Endothelial cell (in vitro differentiated cells): ENCODE measurements at places on chromosomes 6 and 20.

DNA sequence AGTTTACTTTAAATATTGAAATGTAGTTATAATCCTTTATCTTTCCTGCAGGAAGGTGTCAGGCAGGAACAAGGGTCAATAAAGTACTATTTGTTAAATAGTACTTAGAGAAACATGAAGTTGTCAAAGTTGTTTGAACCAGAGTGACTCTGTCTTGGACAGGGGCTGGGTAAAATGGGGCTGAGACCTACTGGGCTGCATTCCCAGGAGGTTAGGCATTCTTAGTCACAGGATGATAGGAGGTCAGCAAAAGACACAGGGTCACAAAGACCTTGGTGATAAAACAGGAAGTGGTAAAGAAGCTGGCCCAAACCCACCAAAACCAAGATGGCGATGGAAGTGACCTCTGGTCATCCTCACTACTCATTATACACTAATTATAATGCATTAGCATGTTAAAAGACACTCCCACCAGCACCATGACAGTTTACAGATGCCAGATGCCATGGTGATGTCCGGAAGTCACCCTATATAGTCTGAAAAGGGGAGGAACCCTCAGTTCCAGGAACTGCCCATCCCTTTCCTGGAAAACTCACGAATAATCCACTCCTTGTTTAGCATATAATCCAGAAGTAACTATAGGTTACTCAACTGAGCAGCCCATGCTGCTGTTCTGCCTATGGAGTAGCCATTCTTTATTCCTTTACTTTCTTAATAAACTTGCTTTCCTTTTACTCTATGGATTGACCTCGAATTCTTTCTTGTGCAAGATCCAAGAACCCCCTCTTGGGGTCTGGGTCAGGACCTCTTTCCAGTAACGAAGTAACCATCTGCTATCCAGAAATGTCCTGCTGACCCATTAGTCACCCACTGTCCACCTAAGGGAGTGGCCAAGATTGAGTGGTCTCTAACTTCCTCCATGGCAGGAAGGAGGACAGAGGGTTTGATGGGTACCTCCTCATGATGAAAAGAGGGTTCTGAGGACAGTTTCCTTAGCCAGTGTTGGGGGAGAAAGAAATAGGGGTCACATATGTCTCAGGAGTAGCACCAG is 19.6 kb downstream of the SLC22A2 start:
- DNase-seq: no peak

DNA sequence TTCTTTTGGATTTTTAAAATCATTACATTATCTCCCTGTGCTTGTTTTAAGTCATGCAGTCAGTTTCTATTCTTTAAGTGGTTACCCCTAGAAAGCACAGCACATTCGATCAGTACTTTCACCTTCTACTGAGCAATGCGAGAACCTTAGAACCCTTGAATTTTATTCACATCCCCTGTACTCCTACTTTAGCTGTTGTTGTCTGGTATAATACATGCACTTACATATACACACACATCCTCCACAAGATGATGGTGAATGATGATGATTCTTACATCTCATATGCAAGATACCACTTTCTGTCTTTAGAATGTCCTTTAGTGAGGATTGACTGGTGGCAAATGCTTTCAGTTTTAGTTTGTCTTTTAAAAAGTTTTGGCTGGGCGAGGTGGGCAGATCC is 5.7 kb downstream of the CDC40 start:
- DNase-seq: no peak

- no peak for DNase-seq
Measured at GRCh38 chr6:136014454-136015437, 163.2 kb downstream of the PDE7B start.

DNA sequence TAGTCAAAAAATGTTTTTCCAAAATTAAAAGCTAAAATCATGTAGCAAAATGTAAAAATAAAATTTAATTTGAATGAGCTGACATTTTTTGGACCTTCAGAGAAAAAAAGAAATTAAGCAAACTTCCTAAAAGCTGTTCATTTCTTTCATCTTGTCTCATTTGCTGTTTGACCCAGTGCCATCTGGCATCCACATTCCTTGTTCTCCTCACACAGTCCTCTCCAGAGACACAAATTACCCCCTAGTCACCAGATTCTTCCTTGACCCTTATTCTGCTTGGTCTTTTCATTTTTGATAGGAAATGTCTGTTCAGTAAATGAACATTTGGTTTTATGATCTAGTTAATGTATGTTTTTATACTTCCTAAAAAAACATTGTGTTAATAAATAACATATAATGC is 55.2 kb downstream of the HDDC2 start:
- no peak for DNase-seq

- DNase-seq: no peak
Measured at GRCh38 chr6:4743062-4743461, 33.1 kb upstream of the CDYL start.

DNA sequence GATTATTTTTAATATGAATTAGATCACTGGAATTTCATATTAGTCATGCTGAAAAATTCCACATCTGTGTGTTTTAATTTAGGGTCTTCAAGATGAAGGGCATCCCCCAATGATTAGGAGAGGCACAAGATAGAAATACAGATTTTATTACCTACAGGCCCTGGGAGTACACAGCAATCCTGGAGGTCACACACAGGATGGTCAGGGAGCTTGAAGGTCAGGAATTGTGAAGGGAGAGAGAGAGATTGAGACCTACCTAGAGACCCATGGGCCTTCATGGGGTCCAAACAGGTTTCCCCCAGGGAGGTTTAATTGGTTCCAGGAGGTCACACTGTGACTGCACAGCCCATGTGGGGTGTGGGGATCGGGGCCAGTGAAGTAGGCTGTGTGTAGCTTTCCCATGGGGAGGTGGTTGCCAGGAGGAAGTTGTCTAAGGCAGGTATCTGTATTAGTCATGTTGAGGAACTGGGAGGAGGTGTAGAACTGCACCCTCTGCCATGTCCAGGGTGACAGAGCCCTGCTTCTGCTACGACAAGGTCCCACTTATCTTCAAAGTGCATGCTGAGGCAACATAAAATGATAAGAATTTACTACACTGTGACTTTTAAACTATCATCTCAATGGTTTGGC is 18.3 kb downstream of the SNX9 start:
- no peak for DNase-seq

DNA sequence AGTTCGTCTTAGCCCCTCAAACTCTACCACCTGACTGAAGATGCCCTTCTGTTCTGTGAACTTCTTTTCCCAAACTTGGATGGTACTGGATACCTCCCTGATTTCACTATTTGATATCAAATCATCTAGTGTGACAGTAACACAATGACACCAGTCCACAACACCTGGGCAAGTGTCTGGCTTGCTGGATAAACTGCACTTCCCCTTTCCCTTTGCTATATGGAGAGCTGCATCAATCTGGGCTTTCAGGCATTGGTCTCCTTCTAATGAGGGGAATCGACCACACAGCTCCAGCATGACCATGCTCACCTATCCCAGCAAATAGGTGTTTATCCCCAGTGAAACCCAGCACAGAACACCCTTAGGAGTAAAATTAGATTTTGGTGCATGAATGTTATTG is 3.1 kb downstream of the F13A1 start:
- DNase-seq: no peak

DNA sequence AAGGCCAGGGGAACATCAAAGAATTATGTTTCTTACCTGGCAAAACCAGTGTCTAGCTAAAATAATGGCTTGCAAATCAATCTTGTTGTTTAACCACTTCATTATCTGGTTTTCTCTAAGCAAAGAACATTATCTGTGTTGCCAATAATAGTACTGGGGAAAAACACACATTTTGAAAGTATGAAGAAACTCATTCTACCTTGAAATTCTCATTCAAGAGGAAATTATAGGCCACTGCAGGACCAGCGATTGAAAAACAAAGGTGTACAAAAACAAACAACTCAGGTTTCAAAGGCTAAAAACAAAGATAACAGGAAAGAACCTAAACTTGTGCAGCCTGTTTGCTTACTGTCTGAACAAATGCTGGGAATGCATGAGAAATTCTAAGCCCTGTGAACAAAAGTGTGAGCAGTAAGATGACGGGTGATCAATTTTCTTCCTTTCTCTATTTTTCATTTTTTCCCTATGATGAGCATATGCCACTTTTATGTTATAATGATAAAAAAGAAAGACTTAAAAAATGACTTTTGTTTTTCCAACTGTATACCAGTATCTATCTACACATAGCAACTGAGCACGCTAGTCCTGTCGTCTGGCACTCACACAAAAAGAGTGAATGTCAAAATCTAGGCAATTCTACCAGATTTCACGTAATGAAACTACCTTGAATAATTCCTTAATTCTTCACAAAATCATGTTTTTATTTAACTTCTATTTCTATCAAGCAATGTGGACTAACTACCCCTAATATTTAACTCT is 117.9 kb downstream of the SGK1 start:
- no peak for DNase-seq

DNA sequence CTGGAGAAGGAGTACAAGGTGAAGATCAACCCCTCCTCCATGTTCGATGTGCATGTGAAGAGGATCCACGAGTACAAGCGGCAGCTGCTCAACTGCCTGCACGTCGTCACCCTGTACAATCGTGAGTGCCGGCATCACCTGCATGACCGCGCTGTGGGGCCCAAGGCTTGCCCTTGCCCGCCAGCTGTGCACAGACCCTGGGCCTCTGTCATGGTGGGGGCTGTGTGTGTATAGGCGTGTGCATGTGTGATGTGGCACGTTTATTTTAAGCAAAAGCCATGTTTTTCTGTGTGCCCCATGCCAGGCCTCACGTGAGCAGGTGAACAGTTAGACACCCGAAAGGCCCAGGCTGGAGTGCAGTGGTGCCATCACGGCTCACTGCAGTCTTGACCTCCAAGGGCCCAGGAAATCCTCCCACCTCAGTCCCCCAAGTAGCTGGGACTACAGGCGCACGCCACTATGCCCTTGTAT is 36.3 kb downstream of the PYGB start:
- no peak for DNase-seq

GRCh38 chr6:157864185-157864761 is 41.2 kb downstream of the SNX9 start:
- no peak for DNase-seq

- no peak for DNase-seq
Measured at GRCh38 chr20:57715268-57715904, 5.6 kb upstream of the PMEPA1 start.

GRCh38 chr20:14208956-14209355 is 128.5 kb downstream of the FLRT3 start:
- no peak for DNase-seq

DNA sequence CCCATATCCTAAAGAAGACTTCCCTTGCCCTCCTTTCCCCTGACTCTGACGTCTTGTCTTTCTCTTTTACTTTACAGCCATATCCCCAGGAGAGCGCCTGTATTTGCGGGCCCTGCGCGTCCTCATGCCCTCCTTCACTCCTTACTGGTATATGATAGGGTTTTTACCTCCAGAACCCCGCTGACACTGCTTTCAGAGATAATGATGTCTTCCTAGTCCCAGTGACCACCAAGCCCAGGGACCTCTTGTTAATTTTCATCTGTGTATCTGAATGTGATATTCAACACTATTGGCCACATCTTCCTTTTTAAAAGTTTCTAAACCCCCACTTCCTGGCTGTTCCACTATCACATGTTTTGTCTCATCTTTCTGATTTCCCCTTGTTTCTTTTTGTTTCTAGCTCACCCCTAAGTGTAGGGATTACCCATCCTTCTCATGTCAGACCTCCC is 102.0 kb downstream of the HIVEP1 start:
- no peak for DNase-seq

GRCh38 chr6:25714765-25715164 is 39.8 kb upstream of the SLC17A4 start:
- no peak for DNase-seq

DNA sequence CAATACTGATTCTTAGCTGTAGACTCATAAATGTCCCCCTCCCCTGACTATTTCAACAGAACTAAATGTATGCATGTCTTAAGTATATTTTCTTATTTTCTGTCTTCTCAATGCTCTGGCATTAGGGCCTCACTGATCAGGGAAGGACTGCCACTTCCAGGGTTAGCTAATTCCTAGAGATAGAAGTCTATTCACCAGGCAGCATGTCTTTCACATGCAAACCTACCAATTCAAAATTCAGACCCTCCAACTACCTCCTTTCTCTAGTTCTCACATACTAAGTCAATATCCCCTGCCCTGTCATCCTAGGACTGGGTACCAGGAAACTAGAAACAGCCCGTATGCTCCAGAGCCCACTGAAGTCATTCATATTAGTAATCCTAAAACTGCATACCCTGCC is 132.3 kb downstream of the RALGAPA2 start:
- no peak for DNase-seq

DNA sequence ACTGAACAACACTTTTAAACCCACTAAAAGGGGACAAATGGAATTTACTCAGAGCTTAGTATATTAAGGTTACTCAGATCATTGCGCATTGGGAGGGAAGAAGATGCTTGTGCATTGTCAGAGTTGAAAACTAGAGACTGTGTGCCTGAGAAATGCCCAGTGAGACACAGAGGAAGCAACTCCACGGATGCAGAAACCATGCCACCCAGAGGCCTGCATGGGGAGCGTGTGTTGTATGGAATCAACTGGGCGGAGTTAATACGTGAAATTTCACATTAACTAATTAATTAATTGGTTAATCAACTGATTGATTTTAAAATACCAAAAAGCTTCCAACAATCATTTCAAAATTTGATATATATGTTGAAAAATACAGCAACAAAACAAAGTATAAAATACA is 391.6 kb downstream of the PLCB1 start:
- DNase-seq: no peak

GRCh38 chr6:29368765-29369164 is at the start of gene OR5V1:
Gene OR5V1 (minus strand): TSS chr6:29368865. CDS start chr6:29356195, 12,670 bp downstream.
- DNase-seq: no peak

DNA sequence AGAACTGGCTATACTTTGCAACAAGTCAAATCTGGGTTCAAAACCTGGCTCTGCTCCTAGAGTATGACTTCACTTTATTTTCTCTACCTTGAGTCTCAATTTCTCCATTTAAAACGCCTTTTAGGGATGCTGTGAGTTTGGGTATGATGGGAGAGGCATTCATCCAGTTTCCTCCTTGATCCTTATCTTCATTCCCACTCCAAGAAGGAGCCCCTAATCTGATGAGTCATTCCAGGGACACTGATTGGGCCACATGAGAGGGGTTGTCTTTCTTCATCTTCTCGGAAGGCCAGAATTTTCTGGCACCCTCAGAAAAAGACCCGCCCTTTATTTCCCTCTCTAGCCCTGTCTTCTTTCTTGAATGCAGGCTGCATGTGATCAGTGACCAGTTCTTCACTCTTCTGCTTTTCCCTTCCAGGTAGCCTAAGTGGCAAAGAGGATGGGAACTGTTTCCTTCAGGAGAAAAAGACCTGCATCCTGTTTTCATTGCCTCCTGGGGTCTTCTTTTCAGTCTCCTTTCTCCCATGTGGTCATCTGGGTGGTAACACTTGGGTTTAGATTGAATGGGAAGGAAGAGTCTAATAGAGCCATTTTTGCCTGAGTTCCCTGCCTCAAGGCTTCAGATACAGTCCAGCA is 32.1 kb upstream of the PNRC1 start:
- no peak for DNase-seq

GRCh38 chr6:83055366-83055964 is 10.2 kb downstream of the UBE3D start:
- DNase-seq: peak; percentile 65

GRCh38 chr6:75611702-75612375 is 10.2 kb downstream of the SENP6 start:
- DNase-seq: no peak
